ENCODE measurements at places on chromosomes 5 and 9.

GRCh38 chr9:121738411-121738810, 87.0 kb downstream of the DAB2IP start:
- peak overlapping the region; percentile 85 for H3K27ac ChIP-seq
- no peaks in the 10 kb centered on the region for H3K27me3 ChIP-seq
- H3K4me3 ChIP-seq = peak overlapping the region; percentile 15

GRCh38 chr5:128784726-128785125, 180.6 kb upstream of the SLC27A6 start:
- no peaks in the 10 kb centered on the region for H3K36me3 ChIP-seq
- H3K4me3 ChIP-seq = no peak overlapping the region
- H3K4me1 ChIP-seq = peaks cover 4% of the 10 kb centered on the region
- H3K27ac ChIP-seq = no peak overlapping the region
- H3K27me3 ChIP-seq = no peaks in the 10 kb centered on the region

DNA sequence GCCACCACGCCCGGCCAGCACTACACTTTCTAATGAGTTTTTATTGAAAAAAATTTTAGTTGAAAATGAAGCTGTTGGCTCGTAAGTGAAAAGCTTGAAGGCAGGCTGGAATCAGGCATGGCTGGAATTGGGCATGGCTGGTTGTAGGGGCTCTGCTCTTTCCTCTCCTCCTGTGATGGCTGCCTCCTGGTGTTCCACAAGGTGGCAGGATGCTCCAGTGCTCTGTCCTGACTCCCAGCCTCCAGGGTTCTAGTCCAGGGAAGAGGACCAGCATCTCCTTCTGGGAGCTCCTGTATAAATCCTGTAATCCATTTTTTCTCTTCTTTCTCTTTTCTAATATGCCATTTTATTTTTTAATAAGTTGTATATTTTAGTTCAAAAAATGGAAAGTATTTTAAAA, 57.2 kb upstream of the DHFR start:
- H3K27me3 ChIP-seq = no peaks in the 10 kb centered on the region
- no peak for DNase-seq
- no peaks in the 10 kb centered on the region for H3K4me1 ChIP-seq
- peaks cover 5% of the 10 kb centered on the region for H3K36me3 ChIP-seq
- H3K4me3 ChIP-seq = no peak overlapping the region

- no peaks in the 10 kb centered on the region for H3K27me3 ChIP-seq
- peaks cover 38% of the 10 kb centered on the region for H3K4me1 ChIP-seq
- H3K4me3 ChIP-seq = peak overlapping the region; percentile 26
- no peaks in the 10 kb centered on the region for H3K36me3 ChIP-seq
- DNase-seq = peak; percentile 85
These were observed 129.0 kb downstream of the SNX18 start for GRCh38 chr5:54646356-54647101.

- H3K4me3 ChIP-seq = no peak overlapping the region
- peaks cover 2% of the 10 kb centered on the region for H3K4me1 ChIP-seq
- no peak for DNase-seq
- H3K27me3 ChIP-seq = no peaks in the 10 kb centered on the region
- no peaks in the 10 kb centered on the region for H3K36me3 ChIP-seq
These were observed 7.9 kb downstream of the GADD45G start for GRCh38 chr9:89612566-89613278.

GRCh38 chr9:132597073-132597775, 14.8 kb downstream of the BARHL1 start:
- no peak overlapping the region for H3K27ac ChIP-seq
- H3K4me1 ChIP-seq = no peaks in the 10 kb centered on the region
- H3K27me3 ChIP-seq = peaks cover 2% of the 10 kb centered on the region
- no peak overlapping the region for H3K4me3 ChIP-seq
- DNase-seq = no peak

GRCh38 chr5:113612060-113612496, 98.6 kb downstream of the YTHDC2 start:
- H3K27ac ChIP-seq = no peak overlapping the region
- H3K4me1 ChIP-seq = no peaks in the 10 kb centered on the region
- DNase-seq = no peak
- H3K4me3 ChIP-seq = no peak overlapping the region

GRCh38 chr5:173720953-173721600, 104.6 kb upstream of the BOD1 start:
- no peaks in the 10 kb centered on the region for H3K4me1 ChIP-seq
- H3K36me3 ChIP-seq = no peaks in the 10 kb centered on the region
- DNase-seq = peak; percentile 14
- no peak overlapping the region for H3K4me3 ChIP-seq
- H3K27ac ChIP-seq = no peak overlapping the region
- peaks cover 3% of the 10 kb centered on the region for H3K27me3 ChIP-seq

DNA sequence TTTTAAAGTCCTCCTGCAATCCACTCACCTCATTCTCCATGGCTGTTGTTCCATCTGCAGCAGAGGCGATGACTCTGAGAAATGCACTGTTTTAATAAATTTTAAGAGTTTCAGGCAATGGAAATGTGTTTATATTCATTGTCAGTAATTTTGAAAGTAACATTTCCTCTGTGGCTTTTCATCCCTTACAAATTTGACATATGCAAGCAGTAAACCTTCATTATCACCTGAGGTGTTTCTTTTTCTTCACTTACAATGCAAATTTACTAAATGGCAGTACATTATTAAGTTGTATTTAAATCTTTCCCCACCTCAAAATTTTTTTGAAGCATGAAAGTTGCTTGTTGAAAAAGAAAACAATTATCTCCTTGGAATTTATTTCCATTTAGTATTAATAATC, 136.9 kb downstream of the DIRAS2 start:
- no peak overlapping the region for H3K27ac ChIP-seq
- H3K36me3 ChIP-seq = no peaks in the 10 kb centered on the region
- H3K4me1 ChIP-seq = no peaks in the 10 kb centered on the region
- H3K27me3 ChIP-seq = no peaks in the 10 kb centered on the region

- no peak overlapping the region for H3K4me3 ChIP-seq
- no peak overlapping the region for H3K27ac ChIP-seq
- H3K27me3 ChIP-seq = no peaks in the 10 kb centered on the region
- H3K36me3 ChIP-seq = peaks cover 64% of the 10 kb centered on the region
- H3K4me1 ChIP-seq = peaks cover 27% of the 10 kb centered on the region
These were observed 7.0 kb downstream of the PDLIM7 start for GRCh38 chr5:177490311-177490991.

- H3K4me1 ChIP-seq = no peaks in the 10 kb centered on the region
- no peak overlapping the region for H3K27ac ChIP-seq
- peak; percentile 54 for DNase-seq
These were observed 6.1 kb upstream of the CEP72 start for GRCh38 chr5:606061-606460.

- H3K4me1 ChIP-seq = peaks cover 28% of the 10 kb centered on the region
- H3K36me3 ChIP-seq = peaks cover 18% of the 10 kb centered on the region
- H3K4me3 ChIP-seq = no peak overlapping the region
- no peak for DNase-seq
These were observed 30.9 kb downstream of the CXXC5 start for GRCh38 chr5:139678751-139679750.

DNA sequence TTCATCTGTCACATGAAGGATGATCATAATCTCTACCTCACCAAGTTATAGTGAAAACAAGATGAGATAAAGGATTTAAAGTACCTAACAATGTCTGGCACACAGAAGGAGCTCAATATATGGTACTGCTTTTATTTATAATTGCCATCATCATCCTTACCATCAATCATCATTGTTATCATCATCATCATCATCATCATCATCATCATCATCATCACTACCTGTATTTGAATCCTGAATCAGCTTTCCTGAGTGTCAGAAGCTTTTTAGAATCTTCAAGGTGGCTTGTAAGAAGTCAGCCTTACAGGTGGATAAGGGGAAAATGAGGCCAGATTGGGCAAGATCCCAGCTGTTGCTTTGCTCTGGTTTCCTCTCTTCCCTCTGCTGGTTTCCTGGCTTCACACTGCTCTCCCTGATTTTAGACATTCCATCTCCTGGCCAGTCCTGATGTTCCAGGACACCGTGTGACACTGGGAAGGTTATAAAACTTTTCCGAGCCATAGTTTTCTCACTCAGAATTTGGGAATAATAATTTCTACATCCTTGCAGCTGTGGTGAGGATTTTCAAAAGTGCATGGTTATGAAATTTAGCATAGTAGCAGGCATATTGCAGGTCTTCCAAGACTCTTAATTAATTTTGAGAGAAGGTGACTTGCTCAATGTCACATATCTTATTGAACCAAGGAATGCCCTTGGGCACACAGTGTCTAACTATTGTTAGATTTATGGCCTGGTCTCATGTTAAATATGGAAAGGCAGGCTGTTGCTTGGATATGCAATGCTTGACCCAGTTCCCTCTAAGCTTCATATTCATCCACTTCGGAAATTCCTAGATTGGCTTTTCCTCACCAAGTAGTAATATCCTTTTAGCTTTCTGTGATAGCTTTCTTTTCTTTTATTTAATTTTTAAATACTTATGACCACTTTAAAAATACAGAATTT, 160.7 kb downstream of the TMEM38B start:
- H3K36me3 ChIP-seq = no peaks in the 10 kb centered on the region
- H3K4me3 ChIP-seq = no peak overlapping the region
- no peak for DNase-seq
- no peaks in the 10 kb centered on the region for H3K4me1 ChIP-seq
- no peak overlapping the region for H3K27ac ChIP-seq

- H3K4me1 ChIP-seq = peaks cover 10% of the 10 kb centered on the region
- H3K36me3 ChIP-seq = no peaks in the 10 kb centered on the region
- no peak for DNase-seq
- H3K4me3 ChIP-seq = no peak overlapping the region
- no peak overlapping the region for H3K27ac ChIP-seq
These were observed 82.3 kb downstream of the DAPK1 start for GRCh38 chr9:87579781-87580541.

Data from suprapubic skin (tissue), 4 donors.